SHP77 (cell line): ENCODE measurements at places on chromosomes 3 and 15.

DNA sequence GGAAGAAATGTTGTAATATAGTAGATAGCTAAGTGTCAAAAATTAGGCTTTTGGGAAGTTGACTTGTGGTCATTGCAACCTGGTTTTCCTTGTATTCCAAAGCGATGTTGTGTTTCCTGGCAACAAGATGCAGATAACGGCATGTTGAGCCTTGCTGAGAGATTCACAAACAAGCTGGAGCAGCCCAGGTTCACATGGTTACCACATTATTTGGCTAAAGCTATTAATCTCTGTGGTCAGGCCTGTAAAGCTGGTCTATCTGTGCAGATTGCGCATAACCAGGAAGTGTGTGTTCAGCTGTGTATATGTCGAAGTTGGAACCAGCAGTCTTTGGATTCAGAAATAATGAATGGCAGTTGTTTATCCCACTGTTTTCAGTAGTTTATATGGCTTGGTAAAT lies 6.6 kb downstream of the TIPARP start:
- peak; percentile 40 for DNase-seq

- no peak for DNase-seq
Observed at GRCh38 chr3:125310623-125311081, 64.5 kb downstream of the ZNF148 start.

DNA sequence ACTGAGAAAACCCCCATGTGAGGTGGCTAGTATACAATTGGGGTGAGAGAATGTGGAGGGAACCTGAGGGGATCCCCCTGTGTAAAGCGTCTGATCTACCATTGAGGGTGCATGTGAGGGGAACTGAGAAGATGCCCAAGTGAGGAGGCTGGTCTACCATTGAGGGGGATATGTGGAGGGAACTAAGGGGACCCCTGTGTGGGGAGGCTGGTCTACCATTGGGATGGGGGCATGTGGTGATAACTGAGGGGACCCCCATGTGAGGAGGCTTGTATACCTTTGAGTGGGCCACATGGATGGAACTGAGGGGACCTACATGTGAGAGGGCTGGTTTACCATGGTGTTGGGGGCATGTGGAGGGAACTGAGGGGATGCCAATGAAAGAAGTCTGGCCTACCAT lies 160.8 kb downstream of the FBLN2 start:
- no peak for DNase-seq

DNA sequence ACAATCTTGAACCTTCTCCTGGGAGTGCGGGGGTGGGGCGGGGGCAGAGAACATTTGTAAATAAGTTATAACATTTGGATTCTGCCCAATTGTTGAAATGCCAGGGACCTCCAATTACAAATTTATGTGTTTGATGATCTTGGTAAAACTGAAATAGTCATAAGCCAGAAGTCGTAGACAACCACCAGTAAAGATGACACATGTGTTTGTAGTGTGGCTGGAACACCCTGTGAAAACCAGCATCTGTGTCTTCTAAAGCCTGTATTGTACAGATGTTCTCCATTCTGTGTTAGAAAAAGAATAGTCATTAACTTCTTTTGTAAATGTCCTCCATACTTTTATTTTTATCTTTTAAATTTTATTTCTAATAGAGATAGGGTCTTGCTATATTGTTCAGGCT lies 61.8 kb downstream of the ARIH1 start:
- no peak for DNase-seq

DNA sequence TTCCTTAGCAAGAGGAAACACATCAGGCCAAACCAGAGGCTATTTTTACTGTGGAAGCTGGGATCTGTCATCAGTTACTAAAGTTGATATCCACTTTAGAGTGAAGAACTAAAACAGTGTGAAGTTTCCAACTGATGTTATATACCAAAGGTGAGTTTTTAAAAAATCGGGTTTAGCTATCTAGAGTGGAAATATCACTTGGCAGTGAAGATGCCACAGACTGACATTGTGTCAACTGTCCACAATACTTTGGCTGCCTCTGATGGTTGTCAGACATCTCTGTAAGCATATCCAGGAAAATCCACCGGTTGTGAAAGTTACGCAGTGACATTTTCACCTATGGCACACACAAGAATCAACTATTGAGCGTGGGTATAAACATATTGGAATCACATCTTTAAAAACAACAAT lies 9.2 kb downstream of the ZIC1 start:
- DNase-seq, result no peak

- no peak for DNase-seq
Observed at GRCh38 chr3:155556531-155556930, 188.3 kb downstream of the PLCH1 start.

DNA sequence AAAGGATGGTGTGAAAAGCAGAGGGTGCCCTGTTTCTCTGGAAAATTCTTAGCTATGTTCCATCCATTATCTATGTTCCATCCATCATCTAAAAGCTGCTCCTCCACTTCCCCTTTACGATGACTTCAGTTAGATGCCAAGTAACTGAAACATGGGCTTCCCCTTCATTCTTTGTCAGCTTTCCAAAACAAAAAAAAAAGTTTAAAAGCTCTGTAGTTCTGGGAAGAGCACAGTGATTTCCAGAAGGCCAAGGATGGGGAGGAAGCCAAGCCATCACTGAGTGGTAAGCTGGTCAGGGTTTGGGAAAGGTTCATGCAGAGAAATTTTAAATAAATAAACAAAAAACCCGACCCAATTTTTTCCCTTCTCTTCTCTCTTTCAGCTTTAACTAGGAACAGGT lies 111.5 kb downstream of the CFAP44 start:
- no peak for DNase-seq

DNA sequence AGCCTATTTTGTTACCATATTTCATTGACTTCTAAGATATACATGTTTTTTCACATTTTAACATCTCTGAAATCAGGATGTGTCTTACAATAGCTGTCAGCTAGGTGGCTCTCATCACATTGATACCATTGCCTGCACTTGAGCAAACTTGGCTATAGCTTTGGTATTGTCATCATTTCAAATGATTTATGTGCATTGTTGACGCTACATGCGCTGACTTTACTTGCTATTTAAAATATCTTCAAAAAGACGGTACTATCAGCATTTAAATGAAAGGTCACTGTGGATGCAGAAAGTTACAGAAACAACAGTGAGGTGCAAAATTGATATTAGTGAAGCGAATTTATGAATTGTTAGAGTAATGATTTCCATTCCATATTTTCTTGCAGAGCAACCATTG lies 54.0 kb upstream of the ABHD2 start:
- peak; percentile 2 for DNase-seq

DNA sequence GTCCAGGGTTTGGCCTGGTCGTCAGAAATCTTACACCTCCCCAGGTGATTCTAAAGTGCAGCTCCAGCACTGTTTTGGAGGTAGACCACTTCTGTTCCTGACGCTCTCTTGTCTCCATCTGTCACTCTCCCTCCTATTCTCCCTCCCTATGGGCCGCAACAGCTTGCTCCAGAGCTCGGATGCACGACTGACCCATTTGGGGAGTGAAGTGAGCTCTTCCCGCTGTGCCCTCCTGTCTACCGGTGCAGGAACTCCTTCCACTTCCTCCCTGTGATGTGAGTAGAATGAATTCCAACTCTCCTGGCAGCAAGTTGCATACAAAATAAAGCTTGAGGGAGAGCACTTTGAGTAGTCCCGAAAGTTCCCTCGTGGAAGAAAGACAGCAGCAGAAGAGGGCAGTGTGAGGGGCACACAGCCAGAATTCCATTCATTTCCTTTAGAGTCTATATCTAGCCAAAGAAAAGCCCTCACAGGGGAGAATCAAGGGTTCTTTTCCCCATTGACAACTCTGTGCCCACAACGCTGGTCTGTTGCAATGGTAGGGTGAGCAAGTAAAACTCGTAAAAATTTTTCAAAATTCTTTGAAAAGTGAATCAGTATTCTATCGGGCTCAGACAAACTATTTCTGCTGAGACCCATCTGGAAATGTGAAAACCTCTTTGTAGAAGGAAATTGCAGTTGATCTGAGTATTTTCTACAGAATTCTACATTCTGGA lies 39.9 kb upstream of the BDH1 start:
- DNase-seq, result no peak
